ENCODE measurements at places on chromosomes 13 and 19.

DNA sequence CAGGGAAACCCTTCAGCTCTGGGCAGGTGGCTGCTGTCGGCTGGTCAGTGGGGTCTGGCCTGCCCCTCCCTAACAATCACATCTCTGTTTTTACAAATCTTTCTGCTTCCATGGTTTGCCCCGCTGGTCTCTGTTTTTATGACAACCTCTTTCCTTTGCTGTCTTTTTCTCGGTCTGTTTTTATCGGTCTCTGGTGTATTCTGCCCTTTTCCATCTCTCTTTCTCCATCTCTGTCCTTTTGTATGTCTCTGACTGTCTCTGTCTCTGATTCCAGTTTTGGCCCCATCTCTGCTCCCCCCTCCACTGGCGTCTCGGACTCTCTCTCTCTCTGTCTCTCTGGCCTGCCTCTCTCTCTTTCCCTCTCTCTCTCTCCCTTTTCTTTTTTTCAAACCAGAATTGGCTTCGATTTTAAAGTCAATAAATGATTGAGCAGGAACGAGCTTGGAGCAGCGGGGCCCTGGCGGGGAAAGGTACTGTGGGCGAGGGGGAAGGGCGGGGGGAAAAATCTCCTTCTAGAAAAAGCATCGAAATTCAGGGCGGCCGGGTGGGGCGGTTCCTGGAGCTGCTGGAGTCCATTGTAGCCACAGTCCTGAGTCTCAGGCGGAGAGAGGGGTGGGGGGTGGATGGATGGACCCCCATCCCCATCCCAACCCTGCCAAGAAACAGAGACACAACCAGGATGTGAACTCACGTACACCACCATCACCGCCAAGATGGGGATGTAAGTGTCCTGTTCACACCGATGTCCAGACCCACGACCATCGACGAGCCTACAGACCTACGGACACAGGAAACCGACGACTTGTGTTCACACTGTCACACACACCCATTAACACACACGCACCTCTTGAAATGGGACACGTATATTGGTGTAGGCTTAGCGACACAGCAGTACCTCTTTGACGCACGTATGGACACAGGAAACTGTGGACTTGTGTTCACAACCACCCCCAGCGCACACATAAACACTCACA, 3.0 kb downstream of the NFIX start:
- no peak for DNase-seq

DNA sequence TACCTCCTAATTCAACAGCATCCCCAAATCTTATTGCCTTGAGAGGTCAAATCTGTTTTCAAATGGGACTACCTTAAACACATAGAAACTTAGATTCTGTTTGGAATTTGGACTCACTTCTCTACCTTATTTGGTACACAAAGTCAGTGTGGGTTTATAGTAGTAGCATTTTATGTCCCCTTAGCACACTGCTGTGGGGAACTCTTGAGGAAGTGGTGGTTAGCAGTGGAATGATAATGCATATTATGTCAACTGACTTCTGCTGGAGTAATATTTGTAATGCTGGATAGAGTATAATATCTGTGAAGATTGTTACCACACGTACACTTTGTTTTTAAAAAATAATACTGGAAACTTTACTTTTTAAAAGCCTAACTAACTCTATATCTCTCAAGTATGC, 386.3 kb downstream of the NDFIP2 start:
- no peak for DNase-seq

GRCh38 chr13:110561344-110562035, at the start of gene RAB20:
Gene RAB20, minus strand, starts transcription at chr13:110561722. Its CDS starts 203 bp downstream, at chr13:110561519.
- peak; percentile 87 for DNase-seq

GRCh38 chr19:2933490-2933910, 11.3 kb downstream of the ZNF77 start:
- DNase-seq = no peak

GRCh38 chr13:59970847-59971246, 192.9 kb downstream of the DIAPH3 start:
- no peak for DNase-seq

DNA sequence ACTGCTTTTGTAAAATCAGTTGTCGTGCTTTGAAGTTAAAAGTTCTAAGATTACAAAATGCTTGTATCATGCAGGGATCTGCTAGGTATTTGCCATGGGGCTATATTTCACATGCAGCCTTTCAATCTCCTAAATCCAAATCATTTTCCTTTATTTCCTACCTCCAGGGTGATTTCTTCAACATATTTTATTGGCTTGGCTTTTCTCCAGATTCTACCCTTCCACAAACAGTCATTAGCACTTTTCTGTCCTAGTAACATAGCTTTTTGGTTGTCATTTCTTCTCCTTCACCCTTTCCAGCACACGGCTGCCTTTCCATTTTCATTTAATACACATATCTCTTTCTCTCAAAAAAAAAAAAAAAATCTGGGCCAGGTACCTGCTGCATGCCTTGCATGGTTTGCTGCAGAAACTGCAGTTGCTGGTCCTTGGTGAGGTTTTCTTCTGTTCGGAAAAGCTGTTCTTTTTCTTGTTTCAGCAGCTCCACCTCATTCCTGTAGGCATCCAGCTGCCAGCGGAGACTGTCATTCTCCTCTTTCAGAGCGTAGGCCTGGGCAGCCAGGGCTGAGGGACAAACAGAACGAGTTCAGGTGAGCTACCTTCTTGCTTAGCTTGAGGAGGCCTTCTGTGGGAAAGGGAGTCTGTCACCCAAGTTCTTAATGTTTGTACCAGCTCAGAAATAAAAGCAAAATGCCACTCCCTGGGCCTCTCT, 274.7 kb downstream of the DNAJC15 start:
- DNase-seq = no peak

DNA sequence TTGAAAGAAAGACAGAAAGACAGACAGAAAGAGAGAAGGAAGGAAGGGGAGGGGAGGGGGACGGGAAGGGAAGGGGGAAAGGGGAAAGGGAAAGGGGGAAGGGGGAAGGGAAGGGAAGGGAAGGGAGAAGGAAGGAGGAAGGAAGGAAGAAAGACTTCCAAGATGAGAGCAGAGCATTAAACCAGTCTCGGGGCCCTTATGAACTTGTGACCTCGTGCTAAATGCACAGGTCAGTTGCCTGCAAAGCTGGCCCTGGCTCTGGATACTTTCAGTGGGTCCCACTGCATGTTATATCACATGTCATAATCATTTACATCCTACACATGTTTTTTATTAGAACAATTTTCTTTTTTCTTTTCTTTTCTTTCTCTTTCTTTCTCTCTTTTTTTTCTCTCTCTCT, 24.2 kb upstream of the ABCC4 start:
- DNase-seq = no peak

Data from SW480 (cell line).